ENCODE measurements at places on chromosomes 7 and 10.

DNA sequence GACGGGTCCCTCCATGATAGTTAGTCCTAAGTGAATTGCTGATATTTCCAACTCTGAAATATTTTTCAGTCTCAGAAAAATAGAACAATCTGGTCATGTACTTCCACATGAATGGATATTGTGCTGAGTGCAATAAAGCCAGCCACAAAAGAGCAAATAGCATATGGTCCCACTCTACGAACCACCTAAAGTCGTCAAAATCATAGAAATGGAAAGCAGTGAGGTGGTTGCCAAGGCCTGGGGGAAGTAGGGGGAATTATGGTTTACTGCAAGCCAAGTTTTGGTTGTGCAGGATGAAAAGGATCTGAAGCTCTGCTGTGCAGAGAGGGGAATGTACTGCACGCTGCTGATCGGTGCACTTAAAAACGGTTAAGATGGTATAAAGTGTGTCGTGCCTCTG is 313.8 kb upstream of the ADARB2 start:
- DNase-seq, result no peak

GRCh38 chr10:33434933-33435332 is 100.5 kb upstream of the NRP1 start:
- no peak for DNase-seq

GRCh38 chr10:99937630-99938029 is 72.1 kb downstream of the DNMBP start:
- no peak for DNase-seq

GRCh38 chr10:36171556-36171952 is 529.5 kb upstream of the FZD8 start:
- no peak for DNase-seq

DNA sequence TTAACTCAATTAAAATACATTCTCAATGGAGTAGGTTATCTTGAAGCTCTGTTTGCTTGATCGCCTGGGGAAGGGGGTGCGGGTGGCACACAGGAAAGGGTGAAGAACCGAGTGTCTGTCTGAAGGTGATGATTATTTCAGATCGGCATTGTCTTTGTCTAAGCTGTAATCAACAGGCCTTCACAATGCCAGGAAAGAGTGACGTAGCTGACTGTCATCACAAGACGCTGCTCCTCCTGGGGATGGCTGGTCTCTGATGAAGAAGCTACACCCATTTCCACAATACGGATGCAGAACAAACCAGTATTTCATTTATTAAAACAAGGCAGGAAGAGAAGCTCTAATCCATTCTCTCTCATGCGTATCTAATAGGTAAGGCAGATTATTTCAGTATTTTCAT is 19.4 kb downstream of the JCAD start:
- no peak for DNase-seq

DNA sequence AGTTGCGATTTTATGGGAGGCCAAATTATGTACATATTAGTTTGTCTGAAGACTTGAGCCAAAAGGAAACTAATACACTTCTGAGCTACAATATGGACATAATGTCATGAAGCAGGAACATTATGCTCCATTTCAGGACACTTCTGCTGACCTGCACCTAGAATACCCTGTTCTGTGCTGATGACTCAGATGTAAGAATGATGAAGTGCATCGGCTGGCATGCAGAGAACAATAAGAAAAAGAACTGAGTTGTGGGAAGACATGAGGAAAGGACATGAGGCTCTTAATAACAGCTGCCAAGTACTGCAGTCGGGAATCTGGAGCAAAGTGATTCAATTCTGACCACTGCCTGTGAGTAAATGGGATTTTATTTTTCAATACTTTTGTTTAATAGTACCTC is 192.9 kb upstream of the VSTM2A start:
- DNase-seq, result no peak

DNA sequence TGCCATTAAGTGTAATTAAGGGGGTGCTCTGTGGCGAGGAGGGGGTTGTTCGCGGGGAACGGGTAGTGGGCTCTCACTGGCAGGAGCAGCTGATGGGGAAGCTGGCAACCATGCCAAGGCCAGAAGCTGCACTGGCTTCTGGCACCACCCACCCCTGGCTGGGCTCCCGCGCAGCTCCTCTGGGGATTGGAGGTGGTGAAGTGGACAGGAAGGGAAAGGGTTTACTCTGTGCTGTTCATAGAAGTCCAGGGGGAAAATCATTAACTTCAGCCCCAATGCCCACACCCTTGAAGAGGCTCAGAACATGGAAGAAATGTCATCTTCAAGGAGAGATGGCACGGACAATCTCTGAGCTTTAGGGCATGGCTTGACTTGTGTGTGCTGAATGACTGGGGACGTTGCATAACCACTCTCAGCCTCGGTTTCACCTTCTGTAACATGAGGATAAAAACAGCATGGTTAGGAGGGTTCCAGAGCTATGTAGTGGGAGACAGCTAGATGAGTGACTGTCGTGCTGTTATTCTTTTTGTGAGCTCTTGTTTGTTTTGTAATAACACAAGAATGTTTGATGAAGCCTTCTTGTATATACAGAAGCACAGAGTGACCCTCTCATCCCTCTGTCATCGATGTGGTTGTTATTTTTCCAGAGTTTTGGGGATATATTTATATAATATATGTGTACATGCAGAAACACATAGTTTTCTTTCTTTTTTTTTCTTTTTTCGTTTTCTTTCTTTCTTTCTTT is 29.9 kb downstream of the KAZALD1 start:
- DNase-seq, result no peak

DNA sequence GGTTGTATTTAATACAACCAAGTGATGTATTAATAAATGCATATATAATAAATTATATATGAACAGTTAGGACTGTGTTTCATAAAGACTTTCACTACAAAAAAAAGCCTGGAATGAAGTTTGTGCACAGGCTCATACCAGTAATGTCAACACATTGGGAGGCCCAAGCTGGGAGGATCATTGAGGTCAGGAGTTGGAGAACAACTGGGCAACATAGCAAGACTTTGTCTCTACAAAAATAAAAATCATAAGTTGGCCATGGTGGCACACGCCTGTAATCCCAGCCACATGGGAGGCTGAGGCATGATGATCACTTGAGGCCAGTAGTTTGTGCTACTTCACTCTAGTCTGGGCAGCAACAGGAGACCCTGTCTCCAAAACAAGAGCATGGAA is 15.8 kb upstream of the SVIL start:
- no peak for DNase-seq

GRCh38 chr7:36775676-36776075 is 51.4 kb upstream of the AOAH start:
- DNase-seq, result no peak

DNA sequence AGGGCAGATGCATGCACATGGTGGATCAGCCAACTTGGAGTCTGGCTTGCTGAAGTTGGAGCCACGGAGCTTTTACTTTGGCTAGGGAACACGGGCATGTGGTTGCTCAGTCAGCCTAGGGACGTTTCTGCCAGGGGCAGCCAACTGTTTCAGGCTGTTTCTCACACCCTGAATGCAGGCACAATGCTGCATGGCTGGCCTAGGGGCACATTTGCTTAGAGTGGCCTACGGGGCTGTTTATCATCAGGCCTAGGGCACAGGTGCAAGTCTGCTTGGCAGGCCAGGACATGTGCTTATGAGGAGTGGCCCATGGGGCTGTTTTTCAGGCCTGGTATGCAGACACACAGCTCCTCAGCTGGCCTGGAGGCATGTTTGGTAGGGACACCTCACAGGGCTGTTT is 107.4 kb downstream of the GSAP start:
- DNase-seq, result no peak

- no peak for DNase-seq
Measured at GRCh38 chr10:86001521-86001920, 365.1 kb downstream of the GRID1 start.

GRCh38 chr7:40922316-40922670 is 780.6 kb downstream of the INHBA start:
- no peak for DNase-seq

DNA sequence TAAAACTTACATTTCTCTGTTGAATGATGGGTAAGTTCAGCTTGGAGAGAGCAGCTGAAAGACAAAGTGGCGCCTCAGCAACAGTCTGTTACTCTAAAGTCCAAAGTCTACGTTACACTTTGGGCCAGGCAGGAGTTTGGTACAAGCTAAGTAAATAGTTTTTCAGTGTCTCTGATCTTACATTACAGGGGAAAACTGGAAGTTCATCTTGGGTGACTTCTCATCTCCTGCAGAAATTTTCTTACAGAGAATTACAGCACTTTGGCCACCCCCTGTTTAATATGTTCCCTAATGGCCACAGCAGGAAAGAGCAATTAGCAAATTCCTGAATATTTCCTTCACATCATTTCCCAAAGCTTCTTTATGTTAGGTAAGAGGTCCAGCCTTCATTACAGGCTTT is 67.1 kb downstream of the ABCC2 start:
- DNase-seq, result no peak

GRCh38 chr7:24821045-24821753 is 63.9 kb upstream of the GSDME start:
- peak; percentile 80 for DNase-seq

GRCh38 chr10:1202343-1202742 is 146.2 kb downstream of the WDR37 start:
- no peak for DNase-seq

DNA sequence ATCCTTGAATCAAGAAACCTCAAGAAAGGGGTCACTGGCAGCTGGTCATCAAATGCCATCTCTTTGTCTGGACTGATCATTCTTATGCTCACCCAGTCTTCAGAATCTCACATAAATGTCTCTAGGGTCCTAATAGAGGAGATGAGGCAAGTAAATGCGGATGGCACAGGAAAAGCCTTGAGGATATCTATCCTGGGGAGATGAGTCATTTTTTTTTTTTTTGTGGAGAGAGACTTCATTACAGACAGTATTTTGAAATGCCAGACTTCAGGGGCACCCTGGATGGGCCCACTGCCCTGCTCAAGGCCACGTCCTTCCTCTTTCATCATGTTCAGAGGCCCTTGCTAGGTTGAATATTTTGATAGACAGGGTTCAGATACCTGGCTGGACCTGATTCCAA is 19.5 kb upstream of the PLPP4 start:
- no peak for DNase-seq

DNA sequence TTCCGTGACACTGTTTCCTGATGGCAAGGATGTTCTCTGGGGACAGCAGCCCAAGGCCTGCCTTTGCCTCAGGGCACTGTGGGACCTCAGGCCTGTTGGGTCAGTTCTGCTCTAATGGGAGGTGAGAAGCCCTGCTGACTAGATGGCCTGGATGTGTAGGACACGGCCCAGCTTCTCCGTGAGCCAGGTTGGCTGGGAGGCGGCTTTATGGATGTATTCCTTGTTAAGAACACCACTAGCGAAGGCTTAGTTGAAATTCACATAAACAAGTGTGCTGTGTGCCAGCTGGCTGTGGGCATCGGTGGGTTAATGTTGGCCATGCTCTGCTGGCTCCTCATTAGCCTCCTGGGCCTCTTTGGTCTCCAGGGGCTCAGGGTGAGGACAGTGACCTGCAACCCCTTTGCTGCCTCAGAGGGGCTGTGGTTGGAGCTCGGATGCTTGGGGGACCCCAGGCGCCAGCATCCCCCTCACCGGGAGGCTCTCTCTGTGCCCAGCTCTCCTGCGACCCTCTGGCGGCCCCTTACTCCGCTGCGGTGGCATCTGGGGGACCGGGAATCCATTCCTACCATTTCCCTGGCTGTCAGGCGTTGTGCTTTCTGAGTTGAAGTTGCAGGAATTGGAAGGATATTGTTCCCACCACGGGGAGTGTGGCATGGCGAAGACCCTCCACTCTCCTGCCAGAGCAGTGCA is 22.8 kb upstream of the DPYSL4 start:
- DNase-seq, result no peak

DNA sequence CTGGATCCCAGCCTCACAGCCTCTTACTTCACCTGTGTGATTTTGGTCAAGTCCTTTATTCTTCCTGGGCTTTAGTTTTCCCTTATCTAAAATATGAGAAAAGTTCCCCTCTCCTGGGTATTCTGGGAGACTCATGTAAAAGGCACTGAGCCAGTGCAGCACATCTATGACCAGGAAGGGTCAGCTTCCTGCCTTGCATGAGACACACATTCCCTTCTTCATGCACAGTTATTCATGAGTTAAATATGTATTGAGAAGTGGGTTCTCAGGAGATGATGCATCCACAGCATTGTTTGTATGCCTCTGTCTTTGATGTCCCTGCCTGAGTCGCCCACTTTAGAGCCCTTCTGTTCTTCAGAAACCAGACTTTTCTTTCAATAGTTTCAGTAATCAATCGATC is 33.3 kb downstream of the EGFR start:
- DNase-seq, result no peak

DNA sequence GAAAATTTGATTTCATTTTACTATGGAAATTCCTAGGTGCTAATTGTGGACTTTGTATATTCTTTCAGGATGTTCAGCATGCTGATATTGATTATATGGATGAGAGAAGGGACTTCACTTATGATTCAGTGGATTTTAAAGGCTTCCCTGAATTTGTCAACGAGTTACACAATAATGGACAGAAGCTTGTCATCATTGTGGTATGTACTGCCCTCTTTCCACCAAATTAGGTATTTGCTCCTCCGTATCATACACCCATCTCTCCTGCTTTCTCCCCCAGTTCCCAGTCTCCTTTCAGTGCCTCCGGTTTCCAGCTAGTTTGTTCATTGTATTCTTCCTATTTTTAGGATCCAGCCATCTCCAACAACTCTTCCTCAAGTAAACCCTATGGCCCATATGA is 34.6 kb downstream of the MGAM start:
- no peak for DNase-seq

- DNase-seq, result no peak
Measured at GRCh38 chr10:72622271-72622670, 3.6 kb downstream of the MICU1 start.

DNA sequence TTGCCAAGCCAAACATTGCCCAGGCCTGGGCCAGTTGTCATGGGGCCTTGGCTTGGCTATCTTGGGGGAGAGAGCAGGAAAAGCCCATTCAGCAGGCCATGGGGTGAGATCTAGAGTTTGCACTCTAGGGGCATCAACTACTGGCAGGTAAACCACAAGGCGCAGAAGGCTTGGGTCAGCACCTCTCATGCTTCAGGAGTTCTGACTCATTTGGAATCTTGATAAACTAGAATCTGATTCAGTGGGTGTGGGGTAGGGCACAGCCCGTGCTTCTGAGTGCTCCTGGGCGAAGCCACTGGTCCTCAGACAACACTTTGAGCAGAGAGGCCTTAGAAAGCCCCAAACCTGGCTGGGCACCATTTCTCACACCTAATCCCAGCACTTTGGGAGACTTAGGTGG is 81.1 kb downstream of the RGS10 start:
- no peak for DNase-seq

DNA sequence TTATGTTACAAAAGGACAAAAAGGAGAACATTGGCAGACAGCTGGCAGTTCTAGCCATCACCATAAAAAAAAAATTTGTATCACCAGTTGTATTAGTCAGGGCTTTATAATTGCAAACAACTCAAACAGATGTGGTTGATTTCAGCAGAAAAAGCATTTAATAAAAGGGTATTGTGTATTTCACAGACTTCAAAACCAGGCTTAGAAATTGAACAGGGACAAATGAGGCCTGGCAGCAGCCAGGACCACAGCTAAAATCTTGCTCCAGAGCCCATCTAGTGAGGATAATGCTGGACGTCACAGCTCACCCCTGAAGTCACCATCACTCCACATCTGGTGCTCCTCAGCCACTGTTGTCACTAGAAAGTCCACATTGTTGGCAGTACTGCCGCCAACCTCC is 52.9 kb upstream of the CALD1 start:
- no peak for DNase-seq

GRCh38 chr10:101749047-101750016 is 26.6 kb downstream of the FGF8 start:
- DNase-seq, result no peak

- no peak for DNase-seq
Measured at GRCh38 chr10:80458638-80459037, 4.5 kb downstream of the TSPAN14 start.

All from stimulated activated naive CD8-positive, alpha-beta T cell treated with anti-CD3 and anti-CD28 coated beads, Interleukin-15, Interleukin-2, amounts not matched to agents 100 U/mL and 50 U/mL, for 24 hours (primary cell).